HT1080 (cell line): ENCODE measurements at places on chromosomes 2 and 18.
A peak's percentile ranks its signal among the peaks of the same experiment; 100 is the strongest.

- no peak for DNase-seq
Observed at GRCh38 chr2:239324456-239324855, 76.4 kb downstream of the HDAC4 start.

DNA sequence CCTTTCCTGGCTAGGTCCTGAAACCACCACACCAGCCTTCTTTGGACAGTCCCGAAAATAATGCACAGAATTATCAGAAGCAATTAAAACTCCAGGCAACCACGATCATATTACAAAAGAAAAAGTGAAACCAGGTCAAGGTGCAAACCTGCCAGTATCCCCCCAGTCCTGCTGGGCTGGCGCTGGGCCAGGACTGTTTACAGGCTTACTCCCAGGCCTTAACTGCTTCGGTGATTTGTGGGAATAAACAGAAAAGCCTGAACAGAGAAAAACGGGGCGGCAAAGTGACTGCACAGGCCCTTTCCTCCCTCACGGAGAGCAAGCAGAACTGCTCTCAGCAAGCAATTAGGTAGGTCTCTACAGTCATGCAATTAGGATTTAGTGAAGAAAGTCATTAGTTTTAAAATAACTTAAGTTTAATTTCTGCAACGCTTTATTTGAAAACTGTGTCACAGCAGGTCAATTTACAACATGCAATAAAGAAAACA lies 1.3 kb downstream of the HDAC4 start:
- DNase-seq = peak; percentile 13

DNA sequence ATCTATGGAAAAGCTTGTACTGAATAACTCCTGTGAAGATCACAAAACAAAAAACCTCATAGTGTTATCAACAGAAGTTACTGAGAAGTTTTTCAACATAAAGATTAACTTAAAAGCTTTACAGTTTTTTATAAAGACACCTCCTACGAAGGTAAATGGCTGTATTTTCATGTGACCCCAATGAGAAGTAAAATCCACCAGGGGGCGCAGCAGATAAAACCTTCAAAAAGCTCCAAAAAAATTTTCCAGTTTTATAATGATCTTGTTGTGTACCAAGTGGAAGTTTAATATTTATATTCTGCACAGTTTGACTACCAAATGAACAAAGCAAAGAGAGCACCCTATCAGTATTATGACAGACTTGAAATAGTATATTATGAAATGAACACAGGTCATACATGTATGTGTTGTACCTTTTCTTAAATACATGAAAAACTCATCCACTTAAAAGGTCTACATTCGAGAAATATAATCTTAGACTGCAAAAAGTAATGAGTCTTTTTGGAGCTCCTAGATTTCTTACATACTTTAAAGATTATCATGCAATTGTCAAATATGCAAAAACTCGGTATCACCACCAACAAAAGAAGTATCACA lies 38.5 kb downstream of the PNO1 start:
- DNase-seq = no peak

DNA sequence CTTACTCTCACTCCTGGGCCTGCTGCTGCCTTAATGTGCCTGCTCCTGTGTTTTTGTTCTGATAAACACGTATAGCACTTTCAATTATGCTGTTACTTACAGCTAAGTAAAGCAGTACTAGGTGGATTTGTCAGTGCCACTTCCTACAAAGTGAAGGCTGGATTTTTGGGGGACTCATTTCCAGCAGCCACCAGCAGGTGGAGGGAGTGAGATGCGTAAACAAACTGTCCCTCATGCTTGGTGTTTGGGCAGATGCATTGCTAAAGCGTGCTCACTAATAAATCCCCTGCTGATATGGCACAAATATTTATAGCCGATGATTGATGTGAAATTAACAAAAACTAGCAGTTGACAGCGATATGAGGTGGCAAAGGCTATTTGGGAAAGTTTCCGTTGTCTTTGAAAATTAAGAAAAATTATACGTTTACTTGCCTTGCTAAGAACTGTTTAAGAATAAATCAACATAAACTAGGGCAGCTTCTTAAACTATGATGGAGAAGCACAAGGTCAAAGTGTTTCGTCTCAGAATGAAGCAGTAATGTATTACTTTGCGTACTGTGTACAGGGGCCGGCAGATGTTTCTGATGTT lies 101.7 kb downstream of the AGAP1 start:
- peak; percentile 69 for DNase-seq
